ENCODE measurements at places on chromosomes 5 and 9.

DNA sequence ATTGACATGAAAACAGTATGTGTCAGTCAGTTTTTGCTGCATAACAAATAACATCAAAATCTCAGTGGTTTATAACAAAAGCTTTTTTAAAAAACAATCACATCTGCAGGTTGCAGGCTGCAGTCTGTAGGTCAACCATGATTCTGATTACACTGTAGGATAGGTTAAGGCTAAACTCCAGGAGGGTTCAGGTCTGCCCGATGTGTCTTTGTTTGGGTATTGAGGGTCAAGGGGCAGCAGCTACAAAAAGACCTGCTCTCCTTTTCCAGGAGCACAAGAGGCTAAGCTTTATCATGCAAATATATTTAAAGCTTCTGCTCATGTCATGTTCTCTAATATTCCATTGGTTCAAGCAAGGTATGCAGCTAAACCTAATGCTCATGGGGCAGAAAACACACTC lies 18.2 kb downstream of the GRIA1 start:
- DNase-seq, result no peak

DNA sequence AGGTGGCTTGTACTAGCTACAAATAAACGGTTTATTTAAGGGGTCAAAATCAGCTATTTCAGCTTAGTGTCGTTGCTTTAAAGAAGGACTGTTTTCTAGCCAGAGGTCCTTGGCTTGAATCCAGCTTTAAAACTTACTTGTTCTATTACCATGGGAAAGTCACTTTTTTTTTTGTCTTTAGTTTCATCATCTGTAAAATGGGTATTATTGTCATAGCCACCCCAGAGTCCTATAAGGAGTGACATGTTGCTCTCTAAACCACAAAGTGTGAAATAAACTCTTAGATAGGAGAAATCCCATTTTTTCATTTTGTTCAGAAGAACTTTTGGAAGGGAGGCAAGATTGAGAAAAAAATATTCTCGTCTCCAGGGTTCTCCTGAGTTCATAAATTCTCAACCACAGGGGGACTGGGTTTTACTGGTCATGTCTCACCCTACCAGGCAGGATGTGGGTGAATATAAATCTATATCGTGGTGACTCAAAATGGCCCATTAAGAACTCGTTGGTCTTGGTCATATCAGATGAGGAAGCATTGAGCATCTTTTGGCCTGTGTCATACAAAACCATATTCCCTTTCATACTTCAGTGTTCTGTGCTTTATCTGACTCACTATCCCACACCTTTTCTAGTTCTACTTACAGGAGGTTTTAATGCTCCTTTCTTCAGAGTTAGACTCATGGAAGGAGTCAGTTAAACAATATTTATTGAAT lies 202.7 kb upstream of the NR3C1 start:
- DNase-seq, result no peak

DNA sequence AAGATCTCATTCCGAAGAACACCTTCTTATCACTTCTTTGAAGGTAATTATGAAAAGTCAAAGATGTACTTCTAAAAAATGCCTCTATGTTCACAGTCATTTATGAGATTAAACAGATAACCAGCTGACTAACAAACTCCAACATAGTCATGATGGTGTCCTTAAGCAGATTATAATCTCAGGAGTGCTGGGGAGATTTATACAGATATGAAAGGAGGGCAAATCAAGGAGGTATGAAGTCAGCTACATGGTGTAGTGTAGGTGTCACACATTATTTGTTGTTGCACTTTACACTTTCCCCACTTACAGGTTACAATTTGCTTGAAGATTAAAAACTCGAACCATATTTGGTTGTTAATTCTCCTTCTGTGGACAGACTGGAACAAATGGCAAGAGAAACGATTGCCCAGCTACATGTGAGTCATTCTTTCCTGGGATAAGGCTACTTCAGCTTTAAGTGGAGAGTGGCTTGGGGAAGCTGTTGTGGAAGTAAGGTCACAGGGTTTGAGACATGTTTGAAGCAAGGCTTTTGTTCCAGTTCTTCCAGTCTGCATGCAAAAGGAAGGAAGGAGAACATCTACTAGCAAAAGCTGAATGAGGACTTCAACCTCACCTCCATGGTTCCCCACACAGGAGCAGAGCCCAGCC lies 320.1 kb downstream of the ADGRV1 start:
- DNase-seq, result no peak

DNA sequence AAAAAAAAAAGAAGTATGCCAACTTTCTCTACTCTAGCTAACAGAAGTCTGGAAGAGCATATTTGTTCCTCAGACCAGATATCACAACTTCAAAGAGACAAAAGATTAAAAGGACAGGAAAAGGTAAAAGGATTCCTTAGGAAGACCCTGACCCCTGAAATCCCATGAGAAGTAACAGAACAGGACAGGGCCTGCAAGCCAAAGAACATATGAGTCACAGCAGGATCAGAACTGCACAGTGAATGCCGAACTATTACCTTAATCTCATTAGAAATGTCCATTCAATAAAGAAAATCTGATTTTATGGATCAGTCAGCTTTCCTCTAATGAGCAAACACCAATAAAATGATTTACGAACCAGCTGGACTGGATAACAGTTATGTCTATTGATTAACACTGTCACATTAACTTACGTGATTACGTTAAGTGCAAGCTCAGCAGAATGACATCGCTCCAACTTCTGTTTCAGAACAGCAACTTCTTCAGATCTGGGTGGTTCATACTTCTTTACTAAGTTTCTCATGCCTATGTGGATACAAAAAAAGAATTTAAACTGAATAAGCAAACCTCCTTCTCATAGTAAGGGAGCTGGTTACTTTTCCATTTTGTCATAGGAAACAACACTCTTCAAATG lies 13.6 kb downstream of the CCNH start:
- DNase-seq, result no peak

GRCh38 chr9:96450613-96451528 lies 902 bp downstream of the HABP4 start:
- DNase-seq, result no peak

GRCh38 chr5:136811086-136811485 lies 445.7 kb upstream of the TRPC7 start:
- DNase-seq, result no peak

DNA sequence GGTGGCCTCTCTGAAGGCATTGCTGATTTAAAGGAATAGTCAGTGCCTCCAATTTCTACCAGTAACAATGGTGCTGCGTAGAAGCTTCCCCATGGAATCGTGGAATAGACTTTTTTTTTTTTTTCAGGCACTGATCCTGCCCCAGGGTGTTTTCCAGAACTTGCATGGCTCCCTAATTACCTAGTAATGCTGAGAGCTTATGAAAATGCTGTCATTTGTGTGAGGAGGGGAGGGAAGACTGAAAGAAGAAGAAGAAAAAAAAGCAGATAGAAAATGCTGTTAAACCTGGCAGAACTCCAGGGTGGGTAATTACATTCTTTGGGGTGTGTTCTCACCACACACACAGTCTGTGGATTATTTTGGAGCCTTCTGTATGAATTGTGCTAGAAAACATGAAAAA lies 4.8 kb upstream of the GRIA1 start:
- DNase-seq, result no peak

DNA sequence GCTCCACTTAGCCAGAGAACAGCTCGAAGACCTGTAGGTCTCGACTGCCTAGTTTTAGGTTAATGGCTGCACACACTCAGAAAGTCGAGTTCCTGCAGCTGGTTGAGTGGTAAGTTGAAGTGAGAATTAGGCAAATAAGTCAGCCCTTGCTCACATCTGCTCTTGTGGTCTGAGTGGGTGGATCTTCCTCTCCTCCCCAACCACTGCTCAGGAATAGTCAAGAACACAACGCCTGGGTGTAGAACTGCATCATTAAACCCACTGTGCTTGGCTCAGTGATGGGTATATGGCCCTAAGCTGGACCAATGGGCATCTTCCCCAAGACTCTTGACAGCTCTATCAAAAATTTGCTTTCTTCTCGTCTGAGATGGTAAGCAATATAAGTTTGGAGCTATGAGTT lies 20.9 kb upstream of the ADAM19 start:
- no peak for DNase-seq

GRCh38 chr5:119814655-119815054 lies 185.3 kb downstream of the FAM170A start:
- DNase-seq, result no peak

DNA sequence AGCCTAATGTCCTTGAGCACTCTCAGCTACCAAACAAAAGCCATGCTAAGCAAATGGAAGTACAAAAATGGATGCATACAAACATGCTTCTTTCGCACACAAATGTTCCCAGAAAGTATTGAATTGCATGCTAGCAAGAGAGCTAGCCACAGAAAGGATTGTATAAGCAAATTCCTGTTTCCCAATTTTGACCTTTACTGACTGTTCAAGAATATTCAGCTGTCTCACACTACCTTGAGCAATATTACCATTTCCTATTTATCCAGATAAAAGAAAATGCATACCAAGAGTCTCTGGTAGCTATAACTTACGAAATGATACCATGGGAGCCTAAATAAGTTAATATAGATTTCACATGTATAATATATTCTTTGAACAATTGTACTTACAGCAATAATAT lies 264.6 kb downstream of the TMEM167A start:
- DNase-seq, result no peak

- DNase-seq, result no peak
These were observed 167.5 kb downstream of the TLE1 start for GRCh38 chr9:81521892-81522291.

- DNase-seq, result no peak
These were observed 83.1 kb upstream of the SPOCK1 start for GRCh38 chr5:137582218-137582617.

DNA sequence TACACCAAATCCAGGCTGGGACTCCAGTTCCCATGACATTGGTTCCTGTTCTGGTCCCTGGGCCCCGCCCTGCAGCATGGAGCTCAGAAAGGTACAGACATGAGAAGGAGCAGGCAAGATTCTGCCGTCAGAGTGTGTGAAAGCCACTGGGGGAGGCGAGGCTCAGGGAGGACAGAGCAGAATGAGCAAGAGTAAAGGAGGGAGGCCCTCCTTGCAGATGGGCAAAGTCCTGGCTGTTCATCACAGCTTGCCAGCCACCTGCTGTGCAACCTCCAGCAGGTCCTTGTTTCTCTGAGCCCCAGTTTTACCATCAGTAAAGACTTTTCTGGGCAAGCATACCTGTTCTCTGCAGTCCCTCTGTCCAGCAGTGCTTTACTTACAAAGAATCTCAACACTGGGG lies 73.3 kb downstream of the HRH2 start:
- DNase-seq, result no peak

- no peak for DNase-seq
These were observed 5.8 kb upstream of the CARNMT1 start for GRCh38 chr9:75033791-75034473.

DNA sequence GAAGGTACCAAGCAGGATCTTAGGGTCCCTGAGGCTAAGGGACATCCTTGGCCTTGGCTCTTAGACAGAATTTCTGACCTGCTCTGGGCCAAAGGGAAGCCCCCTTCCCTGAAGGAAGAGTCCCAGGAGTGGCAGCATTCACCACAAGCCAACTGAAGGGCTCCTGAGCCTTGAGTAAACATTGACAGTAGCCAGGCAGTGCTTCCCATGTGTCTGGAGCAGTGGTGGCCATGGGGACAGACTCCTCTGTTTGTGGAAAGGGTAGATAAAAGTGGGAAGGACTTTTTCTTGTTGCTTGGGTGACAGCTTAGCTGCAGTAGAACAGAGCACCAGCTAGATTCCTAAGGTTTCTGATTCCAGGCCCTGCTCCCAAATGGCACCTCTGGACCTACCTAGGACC lies 61.4 kb upstream of the VLDLR start:
- DNase-seq, result no peak

DNA sequence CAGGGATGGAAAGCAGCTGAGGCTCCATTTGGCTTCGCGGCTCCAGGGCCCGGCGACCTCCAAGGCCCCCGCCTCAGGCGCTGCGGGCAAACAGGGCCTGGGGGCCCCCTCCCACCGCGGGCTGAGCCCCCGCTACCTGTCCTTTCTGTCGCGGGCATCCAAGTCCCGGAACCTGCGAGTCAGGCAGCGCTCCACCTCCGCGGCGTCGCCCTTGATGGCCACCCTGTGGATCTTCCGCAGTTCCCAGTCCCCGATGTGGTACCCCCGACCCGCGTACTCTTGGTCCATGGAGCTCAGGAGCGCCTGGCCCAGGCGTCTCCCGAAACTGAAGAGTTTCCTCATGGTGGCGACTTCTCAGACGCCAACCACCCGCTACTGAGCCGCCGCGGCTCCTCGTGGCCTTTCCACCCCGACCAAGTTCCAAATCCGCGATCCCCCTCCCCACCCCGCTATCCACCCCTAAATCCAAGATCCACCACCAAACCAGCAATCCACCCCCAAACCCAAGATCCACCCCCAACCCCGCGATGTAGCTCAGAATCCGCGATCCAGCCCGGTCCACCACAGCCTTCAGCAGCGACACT lies 86.5 kb upstream of the CCDC180 start:
- DNase-seq, result no peak

- DNase-seq, result no peak
These were observed 7.5 kb downstream of the NDFIP1 start for GRCh38 chr5:142115937-142116614.

DNA sequence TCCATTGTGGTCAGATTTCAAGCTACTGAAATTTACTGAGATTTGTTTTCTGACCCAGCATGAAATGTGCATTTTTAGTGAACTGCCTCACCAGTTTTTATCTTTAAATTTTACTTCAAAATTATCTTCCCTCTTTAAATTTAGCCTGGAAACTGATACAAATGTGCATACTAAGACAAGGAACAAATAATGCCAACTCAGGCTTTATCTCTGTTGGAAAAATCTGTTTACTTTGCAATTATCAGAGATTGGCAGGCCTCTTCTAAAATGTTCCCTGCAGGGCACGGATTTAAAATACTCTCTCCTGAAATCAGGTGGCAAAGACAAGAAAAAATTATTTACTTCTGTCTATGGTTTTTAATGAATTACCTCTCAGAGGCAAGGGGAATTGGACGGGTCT lies 151.0 kb upstream of the PTCH1 start:
- DNase-seq, result no peak

DNA sequence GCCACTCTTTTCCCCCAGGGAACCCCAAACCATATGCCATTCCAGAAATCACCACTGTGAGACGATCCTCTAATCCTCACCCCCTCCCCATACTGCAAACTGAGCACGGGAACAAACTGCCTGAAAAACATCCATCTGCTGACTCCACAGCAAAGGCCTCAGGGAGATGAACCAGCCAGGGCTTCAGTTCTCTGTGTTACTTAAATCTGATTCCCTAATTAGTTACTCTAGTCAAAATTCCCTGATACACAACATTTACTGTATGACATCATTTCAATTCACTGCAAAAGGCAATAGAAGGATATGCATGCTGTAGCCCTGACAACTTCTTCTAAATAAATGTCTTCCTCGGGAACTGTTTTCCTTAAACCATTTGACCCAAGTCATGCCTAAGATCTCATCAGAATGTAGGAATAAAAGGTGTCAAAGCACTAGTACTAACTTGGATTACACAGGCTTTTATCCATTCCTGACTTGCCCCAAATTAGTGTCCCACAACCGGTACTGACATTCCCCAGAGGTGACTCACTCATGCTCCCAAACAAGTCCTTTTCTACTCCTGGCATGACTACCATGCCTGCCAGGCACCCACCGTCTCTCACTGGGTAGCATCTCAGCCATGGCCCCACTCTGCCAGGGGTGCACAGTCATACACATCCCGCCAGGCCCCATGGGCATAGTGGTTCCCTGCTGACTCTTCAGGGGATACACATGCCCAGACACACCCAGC lies 35.0 kb downstream of the MTX3 start:
- DNase-seq, result no peak

GRCh38 chr5:33491941-33492340 lies 51.2 kb downstream of the TARS1 start:
- no peak for DNase-seq
